Tibial nerve (tissue), 4 donors: ENCODE measurements at places on chromosomes 7 and 10. TPM values are rescaled to one million over a fixed set of nuclear protein-coding genes. Genes with fewer than 3 reads are reported as not detected.

DNA sequence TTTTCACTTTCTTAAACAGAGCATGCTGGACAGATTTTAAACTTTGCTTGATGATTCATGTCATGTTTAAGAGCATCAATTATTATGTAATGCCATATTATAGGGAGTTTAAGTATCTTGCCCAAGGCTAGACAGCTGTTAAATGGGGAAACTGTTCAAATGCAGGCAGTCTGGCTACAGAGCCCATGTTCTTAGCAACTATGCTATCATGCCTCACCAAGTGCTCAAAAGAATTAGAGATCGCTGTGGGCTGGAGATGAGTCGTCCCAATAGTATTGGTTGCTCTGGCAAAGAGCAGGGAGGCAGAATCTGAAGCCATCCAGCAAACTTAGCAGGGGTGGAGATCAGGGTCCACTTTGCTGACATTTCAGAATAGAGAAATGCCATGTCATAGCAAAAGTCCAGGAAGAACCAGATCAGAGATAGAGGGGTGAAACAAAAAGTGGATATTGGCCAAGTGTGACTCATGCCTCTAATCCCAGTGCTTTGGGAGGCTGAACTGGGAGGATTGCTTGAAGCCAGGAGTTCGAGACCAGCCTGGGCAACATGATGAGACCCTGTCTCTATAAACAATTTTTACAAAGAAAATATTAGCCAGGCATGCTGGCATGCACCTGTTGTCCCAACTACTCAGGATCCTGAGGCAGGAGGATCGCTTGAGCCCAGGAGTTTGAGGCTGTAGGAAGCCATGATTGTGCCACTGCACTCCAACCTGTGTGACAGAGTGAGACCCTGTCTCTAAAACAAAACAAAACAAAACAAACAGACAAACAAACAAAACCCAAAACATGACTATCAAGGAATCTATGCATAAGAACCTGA is 57.8 kb downstream of the BAMBI start:
- DNase-seq = no peak

GRCh38 chr10:78892338-78893176 is 176.2 kb upstream of the ZMIZ1 start:
- no peak for DNase-seq

DNA sequence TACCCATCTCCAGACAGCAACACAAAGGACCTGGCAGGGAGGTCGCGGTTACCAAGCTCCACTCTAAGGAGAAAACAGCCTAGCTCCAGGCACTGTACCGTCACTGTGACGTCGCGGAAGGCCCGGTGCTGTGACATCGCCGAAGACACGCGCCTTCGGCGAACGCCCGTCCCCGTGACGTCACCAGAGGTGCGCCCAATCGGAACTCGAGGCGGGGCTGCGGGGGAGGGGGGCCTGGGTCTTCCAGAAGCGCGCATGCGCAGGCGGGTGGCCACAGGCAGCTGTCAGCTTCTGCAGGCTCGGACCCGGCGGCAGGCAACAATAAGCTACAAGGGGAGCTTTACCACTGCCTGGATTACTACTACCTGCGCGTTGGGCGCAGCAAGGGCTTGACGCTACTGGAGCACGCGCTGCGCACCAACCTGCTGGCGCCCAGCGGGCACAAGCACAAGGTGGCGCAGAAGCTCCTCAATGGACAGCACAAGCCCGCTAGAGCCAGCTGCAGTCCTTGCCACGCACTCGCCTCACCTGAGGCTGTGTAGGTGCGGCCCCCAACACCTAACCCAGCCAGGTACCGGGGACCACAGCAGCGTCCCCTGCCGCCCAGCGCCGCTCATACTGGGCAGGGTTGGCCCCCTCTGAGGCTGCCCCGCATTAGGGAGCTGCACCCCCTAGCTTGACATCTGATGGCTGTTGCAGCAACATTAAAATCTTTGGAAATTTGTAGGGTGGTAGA is 208.4 kb downstream of the TPST1 start:
- peak; percentile 49 for DNase-seq

DNA sequence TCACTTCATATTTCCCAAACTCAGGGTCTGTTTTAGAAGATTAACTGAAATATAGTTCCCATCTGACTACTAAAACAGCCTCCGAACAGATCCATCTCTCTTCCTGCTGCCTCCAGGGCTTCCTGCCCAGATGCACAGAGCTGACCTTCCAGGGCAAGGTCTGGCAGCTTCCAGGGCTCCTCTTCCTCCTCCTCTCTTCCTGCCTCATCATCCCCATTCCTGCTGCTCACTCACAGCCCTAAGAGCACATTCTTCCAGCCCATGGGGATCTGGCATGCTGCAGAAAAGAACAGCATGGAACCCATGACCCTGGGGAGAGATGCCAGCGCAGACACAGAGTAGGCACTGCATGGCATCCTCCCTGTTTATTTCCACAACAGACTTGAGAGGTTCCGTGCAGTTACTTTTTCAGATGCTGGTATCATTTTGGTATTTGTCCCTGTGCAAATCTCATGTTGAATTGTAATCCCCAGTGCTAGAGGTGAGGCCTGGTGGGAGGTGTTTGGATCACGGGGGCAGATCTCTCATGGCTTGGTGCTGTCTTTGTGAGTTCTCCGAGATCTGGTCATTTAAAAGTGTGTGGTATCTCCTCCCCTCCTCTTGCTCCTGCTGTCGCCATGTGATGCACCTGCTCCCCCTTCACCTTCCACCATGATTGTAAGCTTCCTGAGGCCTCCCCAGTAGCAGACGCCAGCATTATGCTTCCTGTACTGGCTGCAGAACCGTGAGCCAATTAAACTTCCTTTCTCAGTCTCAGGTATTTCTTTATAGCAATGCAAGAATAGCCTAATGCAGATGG is 4.4 kb downstream of the PKD1L1 start:
- DNase-seq = no peak

- DNase-seq = no peak
Measured at GRCh38 chr7:133364959-133365690, 112.2 kb downstream of the EXOC4 start.

DNA sequence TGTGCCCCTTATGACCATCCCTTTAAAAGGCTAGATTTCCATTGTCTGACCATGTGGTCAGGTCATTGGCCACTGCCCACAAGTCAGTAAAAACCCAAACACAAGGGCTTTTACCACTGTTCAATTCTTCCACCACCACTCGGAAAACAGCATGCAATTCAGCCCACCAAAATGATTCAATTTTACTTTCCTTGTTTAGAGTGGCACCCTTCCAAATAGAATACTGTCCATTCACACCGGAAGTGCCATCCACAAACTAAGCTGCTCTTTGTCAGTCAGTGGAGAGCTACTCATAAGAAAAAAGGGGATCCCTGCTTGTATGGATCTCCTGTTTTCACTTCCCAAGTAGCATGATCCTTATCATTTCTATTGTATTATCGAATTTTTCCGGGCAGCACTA is 350.7 kb upstream of the MBL2 start:
- no peak for DNase-seq

DNA sequence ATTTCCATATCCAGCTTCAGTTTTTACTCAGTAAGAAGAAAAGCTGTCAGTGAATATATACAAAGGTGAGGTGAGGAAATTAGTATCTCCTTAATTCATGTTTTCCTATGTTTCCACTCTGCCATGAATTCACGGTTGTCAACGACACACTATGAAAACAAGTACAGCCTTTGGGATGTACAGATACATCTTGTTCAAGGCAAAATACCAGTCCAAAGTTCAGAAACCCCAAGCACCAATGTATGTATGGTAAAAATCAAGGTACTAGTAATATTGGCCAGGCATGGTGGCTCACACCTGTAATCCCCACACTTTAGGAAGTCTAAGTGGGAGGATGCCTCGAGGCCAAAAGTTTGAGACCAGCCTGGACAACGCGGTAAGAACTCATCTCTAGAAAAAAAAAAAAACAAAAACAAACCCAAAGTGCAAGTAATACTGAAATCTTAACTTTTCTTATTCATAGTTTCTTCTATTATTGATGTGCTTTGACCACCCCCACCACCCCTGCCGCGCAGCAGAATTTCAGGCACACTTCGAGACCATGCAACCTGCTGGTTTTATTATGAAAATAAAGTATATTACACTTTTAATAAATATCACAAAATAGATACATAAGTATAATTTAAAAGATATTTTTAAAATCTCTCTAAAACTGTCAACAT is 3.5 kb downstream of the ESYT2 start:
- no peak for DNase-seq

DNA sequence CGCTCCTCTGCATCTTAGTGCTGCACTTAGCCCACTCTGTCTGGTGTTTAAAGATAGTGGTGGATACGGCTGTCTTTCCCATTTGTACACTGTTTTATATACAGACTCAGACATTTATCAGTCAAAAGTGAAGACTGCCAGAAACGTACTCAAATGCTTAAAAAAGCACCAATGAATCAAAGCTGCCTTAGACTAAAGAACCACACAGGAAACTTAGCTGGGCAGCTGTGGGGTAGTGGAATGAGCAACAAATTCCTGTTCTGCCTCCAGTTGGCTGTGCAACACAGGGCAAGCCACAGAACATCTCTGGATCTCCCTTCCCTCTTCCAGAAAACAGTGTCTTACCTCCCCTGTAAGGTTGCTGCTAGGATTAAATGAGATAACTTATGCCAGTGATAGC is 76.0 kb downstream of the ATXN7L1 start:
- no peak for DNase-seq

DNA sequence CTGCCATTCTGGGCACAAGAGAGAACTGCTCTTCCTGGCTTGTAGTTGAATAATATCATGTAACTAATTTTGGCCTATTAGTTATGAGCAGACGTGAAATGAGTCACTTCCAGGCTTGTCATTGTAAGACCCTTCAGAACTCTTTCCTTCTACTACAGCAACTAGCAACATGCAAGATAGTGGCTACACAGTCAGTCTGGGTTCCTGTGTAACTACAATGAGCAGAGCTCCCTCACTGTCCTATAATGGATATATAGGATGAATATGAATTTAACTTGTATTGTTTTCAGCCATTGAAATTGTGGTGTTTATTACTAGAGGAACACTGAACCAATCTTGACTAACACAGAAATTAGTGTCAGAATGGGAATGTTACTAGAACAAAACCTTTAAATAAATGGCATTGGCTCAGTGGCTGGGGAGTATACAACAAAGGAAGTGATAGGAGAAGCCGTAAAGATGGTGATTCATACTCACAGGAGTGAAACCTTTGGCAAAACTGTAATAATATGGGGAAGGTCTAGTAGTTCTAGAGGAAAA is 2.9 kb upstream of the MTPN start:
- DNase-seq = no peak

DNA sequence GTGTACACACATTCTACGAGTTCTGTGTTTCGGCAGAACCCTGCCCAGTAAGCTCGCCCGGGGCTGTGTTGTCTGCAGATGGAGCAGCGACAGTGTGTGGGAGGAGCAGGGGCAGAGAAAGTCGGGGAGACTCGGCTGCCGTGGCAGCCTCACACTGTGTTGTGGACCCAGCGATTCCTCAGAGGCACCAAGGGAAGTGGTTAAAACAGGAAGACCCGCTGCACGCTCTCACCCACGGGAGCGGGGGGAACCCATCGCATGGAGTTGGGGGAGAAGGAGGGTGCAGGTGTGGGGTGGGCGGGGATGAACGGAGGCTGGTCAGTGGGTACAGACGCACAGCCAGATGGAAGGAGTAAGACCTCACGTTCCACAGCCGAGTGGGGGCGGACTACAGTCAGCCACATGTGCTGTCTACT is 250.2 kb downstream of the ELFN1 start:
- DNase-seq = no peak

GRCh38 chr10:121459279-121459621 is 139.0 kb downstream of the FGFR2 start:
- DNase-seq = no peak

DNA sequence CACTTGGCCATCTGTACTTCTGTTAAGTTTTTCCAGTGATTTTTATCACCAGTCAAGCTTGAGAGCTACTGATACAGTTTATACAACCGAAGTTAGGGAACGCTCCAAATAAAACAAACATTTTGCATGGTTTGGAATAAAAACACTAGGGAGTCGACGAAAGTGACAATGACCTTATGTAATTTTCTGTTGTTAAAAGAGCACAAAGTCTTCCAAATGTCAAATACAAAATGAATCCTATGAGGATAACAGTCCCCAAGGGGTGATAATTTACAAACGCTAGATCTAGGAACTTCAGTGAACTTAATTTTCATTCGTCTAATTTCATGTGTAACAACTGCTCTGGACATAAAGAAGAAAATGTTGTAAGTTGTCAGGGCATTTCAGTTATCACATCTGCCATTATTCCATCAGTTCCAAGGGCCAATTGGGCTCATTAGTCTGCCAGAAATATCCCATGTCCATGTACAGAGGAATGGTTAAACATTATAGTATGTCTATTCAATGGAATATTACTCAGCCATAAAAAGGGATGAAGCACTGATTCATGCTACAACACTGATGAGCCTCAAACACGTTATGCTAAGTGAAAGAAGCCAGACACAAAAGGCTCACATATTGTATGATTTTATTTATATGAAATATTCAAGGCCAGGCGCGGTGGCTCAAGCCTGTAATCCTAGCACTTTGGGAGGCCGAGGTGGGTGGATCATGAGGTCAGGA is 38.0 kb upstream of the CYTH3 start:
- no peak for DNase-seq

GRCh38 chr7:131616487-131617200 is 60.2 kb upstream of the PODXL start:
- no peak for DNase-seq

Gene GIMAP1
- total RNA-seq = 9.3 TPM

Gene STAMBPL1
- 25.3 TPM for total RNA-seq

Gene TWIST1
- total RNA-seq = 28.5 TPM

Gene ACSM6
- not detected for total RNA-seq
